H54 (cell line): ENCODE measurements at places on chromosomes 3 and 15.

- no peak for DNase-seq
These were observed 156.4 kb downstream of the TP63 start for GRCh38 chr3:189787632-189788031.

DNA sequence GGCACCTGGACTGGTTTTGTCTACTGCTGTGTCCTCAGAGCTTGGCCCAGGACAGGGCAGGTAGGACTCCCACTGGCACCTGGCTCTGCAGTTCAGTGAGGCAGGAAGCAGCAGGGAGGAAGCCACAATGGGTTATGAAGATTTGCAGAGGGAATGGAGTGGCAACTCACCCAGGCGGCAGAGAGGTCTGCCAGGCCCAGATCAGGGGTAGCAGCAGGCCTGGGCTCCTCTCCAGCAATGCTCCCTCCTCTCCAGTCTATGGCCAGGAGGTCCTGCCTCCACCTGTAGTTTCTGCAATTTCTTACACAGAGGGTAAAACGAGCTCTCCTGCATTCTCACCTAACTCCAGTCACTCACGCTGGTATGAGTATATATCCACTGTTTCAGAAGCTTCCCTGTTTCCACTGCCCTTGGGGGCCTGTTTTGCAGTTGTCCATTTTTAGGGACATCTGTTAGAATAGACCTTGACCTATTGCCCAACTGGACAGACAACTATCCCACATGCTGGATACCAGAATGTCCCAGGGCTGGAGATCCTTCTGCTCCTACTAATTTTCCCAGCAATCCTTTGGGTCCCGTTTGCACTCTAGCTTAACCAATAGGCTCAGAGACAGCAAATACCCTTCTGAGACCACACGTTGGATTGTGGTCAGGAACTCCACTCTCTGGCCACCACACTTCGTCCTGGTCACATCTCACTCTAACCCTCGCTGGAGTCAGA is 35.2 kb downstream of the HMCES start:
- no peak for DNase-seq

GRCh38 chr3:126414961-126415660 is 20.4 kb downstream of the CFAP100 start:
- no peak for DNase-seq

GRCh38 chr15:61053401-61053965 is 175.6 kb downstream of the RORA start:
- no peak for DNase-seq

DNA sequence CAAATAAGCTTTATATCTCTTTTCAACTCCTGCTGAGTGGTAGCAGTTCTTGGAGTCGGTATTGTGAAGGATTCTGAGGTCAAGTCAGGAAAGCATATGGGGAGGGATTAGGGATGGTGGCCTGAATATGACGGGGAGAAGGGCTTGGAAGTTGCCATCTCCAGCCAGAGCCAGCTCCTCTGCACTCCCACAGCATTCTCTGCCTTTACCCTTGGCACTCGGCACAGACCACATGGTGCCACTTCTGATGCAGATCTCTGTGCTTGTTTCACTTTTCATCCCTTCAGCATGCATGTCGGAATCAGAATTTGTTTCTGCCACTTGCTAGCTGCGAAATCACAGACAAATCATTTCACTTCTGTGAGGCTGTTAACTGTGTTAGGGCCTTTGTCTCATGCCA is 52.5 kb downstream of the RAB11A start:
- DNase-seq: no peak

DNA sequence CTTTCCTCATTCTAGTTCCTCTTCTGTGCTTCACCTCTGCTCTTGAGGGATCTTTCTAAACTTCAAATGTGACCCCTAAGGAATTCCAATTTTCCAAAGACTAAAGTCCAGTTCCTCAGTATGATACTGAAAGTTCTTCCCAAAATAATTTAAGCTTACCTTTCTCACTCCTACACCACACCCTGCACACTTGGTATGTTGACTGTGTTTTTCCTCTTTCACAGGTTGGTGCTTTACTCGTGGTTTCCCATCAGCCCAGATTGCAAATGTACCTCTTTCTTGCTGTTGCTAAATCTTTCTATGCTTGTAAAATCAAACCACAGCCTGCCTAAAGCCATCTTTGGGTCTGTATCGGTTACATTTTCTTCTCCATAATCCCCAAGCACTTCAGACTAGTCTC is 30.5 kb upstream of the CLDN16 start:
- DNase-seq: no peak

DNA sequence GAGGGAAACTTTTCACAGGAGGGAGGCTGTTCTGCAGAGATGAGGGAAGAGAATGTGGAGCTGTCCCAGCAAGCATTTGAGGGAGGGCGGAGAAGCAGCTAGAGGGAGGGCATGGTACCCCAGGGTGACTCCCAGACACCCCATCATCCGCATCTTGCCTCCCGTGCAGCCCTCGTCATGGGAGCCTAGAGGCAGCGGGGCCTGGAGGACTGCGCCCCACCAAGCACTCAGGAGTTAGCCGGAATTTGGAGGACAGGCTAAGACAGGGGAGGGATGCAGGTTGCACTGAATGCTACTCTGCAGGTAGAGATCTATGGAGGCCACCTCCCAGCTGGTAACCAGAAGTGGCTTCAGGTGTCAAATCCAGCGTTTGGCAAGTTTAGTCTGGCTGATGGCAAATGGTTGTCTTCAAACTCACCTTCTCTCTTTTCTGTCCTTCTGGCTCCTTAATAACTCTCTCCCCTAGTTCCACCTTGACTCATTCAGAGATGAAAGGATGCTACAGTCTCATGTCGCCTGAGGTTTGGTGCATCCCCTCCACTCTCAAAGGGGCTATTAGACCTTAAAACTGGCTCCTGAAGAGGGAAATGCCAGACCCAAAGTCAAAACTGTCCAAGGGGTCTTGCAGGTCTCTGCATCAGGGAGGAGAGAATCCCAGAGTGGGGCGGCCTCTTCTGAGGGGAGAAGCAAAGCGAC is 155.9 kb upstream of the TLE3 start:
- DNase-seq: no peak

DNA sequence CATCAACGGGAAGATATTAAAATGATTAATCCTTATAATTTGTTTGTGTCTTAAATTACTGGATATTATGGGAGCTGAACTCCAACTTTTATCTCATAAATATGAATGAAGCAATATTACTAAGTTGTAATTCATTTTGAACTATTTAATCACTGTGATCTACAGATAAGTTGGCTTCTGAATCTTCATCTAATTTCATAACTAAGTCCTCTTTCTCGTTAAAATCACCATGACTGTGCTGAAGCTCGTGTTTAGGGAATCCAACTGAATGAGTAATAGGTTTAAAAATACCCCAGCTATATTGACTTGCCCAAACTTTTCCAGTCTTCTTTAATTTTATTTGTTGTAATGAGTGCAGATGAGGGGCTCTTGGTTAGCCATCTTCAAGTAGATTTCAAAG is 14.1 kb downstream of the MDFIC2 start:
- no peak for DNase-seq

DNA sequence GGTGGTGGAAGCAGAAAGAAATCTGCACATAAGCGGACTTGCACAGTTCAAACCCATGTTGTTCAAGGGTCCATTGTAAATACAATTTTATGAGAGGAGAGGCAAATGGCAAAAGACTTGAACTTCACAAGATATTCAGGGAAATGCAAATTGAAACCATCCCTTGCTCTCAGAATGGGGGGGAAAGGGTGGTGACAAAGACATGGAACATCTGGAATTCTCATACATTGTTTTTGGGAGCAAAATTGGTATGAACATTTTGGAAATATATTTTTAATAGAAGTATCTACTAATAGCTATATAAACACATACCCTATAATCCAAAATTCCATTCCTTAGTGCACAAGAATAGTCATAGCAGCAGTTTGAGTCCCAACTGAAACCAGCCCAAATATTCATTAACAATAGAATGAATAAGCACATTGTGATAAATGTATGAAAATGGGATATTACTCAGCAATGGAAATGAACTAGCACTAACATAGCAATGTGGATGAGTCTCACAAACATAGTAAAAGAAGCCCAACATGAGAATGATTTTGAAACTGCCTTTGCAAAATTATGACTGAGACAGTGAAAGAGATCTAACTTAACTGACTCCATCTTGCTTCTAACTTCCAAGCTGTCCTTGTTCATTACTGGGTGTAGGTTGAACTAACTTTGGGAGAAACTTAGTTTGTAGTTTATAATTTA is 77.2 kb downstream of the CD200R1L start:
- no peak for DNase-seq
